ENCODE measurements at places on chromosomes 7 and 10.

DNA sequence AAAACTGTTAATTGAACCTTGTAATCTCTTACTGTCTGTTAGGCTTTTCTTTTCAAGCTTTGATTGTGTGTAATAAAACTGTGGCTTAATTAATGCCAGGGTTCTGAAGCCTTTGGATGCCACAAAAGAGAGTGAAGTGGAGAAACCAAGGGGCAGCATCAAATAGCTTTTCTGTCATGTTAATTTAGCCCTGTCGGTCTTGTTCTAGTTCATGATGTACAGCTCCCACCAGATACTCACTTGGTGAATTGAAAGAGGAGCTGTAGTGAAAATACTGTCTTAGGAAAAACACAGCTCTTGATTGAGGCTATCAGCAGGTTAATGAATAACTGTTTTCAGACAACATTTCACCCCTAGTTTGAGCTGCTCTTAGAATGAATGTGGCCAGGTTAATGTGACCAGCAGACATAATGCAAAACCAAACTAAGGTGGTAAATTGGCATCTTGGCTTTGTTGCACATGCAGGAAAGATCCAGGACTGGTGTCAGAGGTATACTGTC, 94.2 kb downstream of the POLL start:
- DNase-seq, result no peak

DNA sequence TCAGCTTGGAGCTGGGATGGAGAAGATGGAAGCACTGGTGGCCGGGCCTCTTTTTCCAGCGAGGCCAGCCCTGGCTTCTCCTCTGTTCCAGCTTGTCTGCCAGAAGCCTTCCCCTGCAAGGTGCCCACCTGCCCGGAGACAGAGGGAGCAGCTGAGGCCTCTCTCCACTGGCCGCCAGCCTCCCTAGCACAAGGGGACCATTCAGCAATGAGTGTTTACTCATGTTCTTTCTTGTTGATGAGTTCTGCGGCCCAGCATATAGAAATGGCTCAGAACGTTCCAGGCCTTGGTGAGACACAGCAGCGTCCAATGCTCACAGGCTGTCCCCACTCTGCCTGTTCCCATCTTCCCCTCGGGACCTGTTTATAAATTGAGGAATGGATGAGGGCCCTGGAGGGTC, 47.3 kb downstream of the CHST3 start:
- DNase-seq, result no peak

DNA sequence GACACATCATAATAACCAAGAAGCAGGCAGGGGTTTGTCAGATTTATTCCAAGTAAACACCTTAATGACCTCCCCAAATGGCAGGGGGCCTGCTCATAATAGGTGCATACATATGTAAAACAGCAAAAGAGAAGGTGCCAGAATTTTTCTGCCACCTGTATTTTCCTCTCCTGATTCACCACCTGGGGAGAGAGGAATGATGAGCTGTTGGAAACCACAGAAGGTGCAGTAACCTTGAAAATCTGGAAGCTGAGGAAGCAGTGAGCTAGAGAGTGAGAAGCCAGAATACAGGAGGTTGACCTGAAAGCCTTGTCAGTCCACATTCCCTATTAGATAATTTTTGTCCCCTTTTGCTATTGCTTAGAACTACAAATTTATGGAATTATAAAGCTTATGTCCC, 46.2 kb upstream of the PDE1C start:
- no peak for DNase-seq

- DNase-seq, result no peak
Measured at GRCh38 chr7:2495418-2496299, 19.5 kb upstream of the GRIFIN start.

- peak; percentile 50 for DNase-seq
Measured at GRCh38 chr7:33109758-33110238, 594 bp upstream of the RP9 start.

DNA sequence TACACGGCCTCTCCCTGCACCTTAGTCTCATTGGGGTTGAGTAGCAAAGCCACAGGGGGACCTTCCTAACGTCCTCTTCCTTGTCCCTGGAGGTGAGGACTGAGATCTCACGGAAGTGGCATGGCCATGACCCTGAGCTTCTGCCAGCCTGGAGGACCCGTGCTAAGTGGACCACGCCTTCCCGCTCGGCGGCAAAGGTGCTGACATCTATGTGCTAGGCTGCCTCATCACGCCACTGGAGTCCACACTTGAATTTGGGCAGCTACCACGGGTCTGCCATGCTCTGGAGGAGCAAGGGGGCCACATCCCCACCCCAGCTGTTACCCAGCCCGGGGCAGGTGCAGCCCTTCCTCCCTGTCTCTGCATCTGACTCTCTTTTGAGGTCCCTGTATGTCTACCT, 15.3 kb downstream of the GHRHR start:
- no peak for DNase-seq
